ENCODE measurements at places on chromosomes 2 and 18. TPM values are rescaled to one million over a fixed set of nuclear protein-coding genes. Genes with fewer than 3 reads are reported as not detected.
A peak's percentile ranks its signal among the peaks of the same experiment; 100 is the strongest.

DNA sequence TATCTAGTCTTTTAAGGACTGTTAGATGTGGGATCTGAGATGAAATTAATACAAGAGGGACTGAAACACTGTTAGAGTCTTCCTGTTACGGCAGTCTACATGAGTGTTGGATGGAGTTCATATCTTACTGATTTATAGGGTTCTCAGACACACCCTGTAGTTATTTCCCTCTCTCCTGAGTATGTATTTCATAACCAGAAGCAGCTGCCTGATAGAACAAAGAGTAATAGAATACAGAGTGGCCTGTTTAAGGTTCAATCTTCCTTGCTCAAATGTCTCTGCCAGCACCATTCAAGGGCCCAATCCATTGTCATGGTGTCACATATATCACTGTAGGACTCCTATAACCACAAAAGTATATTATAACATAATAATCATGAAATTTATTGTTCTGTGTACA is 1229.1 kb upstream of the ACVR2A start:
- no peak for DNase-seq

GRCh38 chr2:56478027-56478426 is 294.2 kb downstream of the CCDC85A start:
- no peak for DNase-seq

DNA sequence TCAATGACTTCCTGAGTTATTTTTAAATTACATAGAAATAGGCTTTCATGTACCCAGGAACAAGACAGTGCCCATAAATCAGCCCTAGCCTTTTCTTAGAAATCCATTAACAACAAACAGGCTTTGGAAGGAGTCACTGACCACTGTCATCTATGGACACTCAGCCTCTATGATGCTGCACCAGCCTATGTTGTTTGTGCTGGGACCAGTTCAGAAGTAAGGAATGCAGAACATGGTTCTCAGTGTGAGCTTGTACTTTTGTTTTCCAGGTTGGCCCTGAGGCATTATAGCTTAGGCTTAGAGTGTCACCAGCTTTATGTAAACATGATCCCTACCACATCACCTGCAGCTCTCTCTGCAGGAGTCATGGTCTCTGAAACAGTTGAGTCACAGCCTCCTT is 335.7 kb upstream of the CDH7 start:
- peak; percentile 2 for DNase-seq

GRCh38 chr2:84970210-84970867 is 622 bp upstream of the KCMF1 start:
- DNase-seq = peak; percentile 61

GRCh38 chr18:77207540-77207939 is 42.1 kb upstream of the GALR1 start:
- peak; percentile 82 for DNase-seq

DNA sequence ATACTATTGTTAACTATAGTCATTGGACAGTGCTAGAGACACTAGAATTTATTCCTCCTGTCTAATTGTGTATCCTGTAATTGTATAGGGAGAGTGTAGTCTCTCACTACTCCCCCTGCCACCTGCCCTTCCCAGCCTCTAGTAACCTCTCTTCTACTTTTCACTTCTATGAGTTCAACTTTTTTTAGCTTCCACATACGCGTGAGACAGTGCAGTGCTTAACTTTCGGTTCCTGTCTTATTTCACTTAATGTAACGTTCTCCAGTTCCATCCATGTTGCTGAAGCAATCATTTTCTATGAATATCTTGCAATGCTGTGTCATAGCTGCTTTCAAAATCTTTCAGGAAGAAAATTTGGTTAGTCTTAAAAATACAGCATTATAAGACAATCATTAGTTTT is 22.8 kb upstream of the RUFY4 start:
- no peak for DNase-seq

- no peak for DNase-seq
These were observed 9.6 kb downstream of the COL6A3 start for GRCh38 chr2:237404413-237404812.

- peak; percentile 92 for DNase-seq
These were observed 53.4 kb downstream of the LIMS1 start for GRCh38 chr2:108587621-108588020.

GRCh38 chr18:36355511-36355910 is 58.0 kb downstream of the FHOD3 start:
- peak; percentile 65 for DNase-seq

- no peak for DNase-seq
These were observed 528.5 kb upstream of the CRIM1 start for GRCh38 chr2:35827086-35827485.

DNA sequence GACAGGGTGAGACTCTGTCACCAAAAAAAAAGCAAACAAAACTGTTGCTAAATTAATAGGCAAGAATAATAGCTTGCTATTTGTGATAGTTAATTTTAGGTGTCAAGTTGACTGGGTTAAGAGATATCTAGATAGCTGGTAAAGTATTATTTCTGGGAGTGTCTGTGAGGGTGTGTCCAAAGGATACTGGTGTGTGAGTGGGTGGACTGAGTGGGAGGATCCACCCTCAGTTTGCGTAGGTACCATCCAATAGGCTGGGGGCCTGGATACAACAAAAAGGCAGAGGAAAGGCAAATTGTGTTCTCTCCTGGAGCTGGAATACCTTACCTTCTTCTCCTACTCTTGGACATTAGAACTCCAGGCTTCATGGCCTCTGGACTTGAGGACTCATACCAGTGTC is 15.0 kb downstream of the DUSP11 start:
- no peak for DNase-seq

DNA sequence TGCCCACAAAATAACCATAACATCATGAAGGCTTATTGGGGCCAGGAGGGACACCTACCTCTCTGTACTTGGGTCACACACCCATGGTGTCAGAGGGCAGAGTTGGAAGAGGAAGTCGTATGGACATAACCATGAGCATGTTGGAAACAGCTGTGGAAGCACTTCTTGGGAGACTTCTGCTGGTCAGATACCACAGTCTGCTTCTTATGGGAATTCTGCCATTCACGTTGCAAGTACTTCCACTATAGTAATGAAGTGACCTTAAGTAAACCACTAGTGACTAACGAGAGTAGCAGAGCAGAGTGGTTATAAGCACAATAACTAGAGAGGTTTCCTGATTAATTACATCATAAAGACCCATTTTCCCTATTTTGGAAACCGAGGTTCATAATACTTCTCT is 61.1 kb upstream of the TFPI start:
- no peak for DNase-seq

DNA sequence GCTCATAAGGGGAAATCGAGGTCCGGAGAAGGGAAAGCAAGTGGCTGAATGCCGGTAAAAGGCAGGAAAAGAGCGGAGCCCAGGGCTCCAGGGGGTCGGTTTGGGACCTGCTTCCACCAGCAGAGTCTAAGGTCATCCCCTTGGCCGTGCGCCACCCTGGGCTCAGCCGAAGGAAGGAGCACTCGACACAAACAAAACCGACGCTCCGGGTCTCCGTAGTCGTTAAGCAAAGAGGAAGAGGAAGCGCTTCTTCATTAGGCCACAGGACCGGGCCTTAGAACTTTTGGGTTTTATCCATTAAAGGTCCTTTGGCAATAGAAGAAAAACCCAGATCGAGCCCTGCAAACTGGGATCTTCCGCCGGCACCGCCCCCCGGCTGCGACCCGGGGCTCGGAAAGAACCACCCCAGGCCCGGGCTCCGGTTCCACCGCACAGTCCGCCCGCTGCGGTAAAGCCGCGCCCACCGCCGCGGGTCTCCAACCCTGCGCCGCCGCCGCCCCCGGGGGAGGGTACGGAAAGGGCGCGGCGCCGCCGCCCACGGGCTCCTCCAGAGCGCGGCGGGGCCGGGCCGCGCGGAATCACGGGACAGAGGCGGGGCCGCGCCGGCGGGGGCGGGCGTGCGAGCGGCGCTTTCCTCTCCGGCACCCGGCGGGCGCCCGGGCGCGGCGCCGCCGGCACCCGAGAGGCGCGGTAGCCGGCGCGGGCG is at the start of gene TTL:
TTL (plus strand) TSS at position 629 of the 706 bp plus-strand sequence. CDS start 189 bp downstream, outside the sequence.
- peak; percentile 64 for DNase-seq

DNA sequence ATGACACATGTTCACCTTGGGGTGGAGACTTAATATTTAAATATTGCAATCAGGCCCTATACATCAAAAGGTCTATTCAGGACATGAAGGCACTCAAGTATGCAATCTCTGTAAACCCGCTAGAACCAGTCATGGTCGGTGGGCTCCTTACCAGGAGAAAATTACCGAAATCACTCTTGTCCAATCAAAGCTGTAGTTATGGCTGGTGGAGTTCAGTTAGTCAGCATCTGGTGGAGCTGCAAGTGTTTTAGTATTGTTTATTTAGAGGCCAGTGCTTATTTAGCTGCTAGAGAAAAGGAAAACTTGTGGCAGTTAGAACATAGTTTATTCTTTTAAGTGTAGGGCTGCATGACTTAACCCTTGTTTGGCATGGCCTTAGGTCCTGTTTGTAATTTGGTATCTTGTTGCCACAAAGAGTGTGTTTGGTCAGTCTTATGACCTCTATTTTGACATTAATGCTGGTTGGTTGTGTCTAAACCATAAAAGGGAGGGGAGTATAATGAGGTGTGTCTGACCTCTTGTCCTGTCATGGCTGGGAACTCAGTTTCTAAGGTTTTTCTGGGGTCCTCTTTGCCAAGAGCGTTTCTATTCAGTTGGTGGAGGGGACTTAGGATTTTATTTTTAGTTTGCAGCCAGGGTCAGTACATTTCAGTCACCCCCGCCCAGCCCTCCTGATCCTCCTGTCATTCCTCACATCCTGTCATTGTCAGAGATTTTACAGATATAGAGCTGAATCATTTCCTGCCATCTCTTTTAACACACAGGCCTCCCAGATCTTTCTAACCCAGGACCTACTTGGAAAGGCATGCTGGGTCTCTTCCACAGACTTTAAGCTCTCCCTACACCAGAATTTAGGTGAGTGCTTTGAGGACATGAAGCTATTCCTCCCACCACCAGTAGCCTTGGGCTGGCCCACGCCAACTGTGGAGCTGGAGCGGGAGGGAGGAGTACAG is 108.1 kb downstream of the XRCC5 start:
- peak; percentile 93 for DNase-seq

GRCh38 chr2:134199123-134199522 is 54.7 kb upstream of the MGAT5 start:
- DNase-seq = no peak

DNA sequence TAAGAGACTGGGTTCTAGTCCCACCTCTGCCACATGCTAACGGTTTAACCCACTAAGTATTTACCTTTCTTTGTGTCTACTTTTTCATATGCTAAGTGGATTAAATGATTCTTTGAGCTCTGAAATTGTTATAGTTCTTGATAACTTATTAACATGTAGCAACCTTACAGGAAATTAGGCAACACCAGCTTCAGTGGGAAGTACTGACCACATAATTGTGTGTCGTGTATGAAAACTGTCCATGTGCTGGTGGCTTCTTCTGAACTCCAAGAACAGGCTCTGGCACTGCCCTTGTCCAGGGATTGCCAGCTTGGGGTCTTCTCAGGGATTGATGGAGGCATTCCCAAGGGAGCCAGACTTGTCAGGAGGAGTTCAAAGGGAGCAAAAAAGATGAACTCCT is 427.7 kb downstream of the TGIF1 start:
- DNase-seq = no peak

DNA sequence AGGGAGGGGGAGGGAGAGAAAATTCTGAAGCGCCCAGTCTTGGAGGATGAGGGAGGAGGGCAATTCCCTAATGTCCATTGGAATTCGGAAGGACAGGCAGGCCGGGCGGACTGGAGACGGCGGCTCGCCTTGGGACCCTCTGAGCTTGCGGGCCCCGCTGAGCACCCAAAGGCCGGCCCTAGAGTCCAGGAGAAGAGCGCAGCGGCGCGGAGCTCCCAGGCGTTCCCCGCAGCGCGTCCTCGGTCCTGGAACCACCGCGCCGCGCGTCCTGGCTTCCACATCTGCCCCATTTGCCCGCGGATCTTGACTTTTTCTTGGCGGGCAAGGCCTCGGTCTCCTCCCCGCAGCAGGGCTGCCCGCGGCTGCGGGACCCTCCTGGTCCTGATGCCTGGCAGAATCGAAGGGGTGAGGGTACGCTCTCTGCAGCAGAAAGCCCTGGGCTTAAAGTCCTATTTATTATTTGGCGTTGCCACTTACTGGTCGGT is 675 bp upstream of the MLPH start:
- DNase-seq = peak; percentile 39

- DNase-seq = no peak
These were observed 38.7 kb downstream of the CCDC138 start for GRCh38 chr2:108825254-108825653.

The CGREF1 gene
- 0.17 TPM for total RNA-seq

The DCDC2C gene
- not detected for total RNA-seq

The PDK1 gene
- 32.3 TPM for total RNA-seq

The SEMA4F gene
- 7.6 TPM for total RNA-seq

The CHN1 gene
- total RNA-seq = 11.0 TPM

The C2orf80 gene
- total RNA-seq = not detected

The IL1R2 gene
- not detected for total RNA-seq

The FOXD4L1 gene
- total RNA-seq = 0.07 TPM

The XPO1 gene
- total RNA-seq = 210 TPM

The COPS8 gene
- 159 TPM for total RNA-seq

The TCF7L1 gene
- 0.05 TPM for total RNA-seq

The IGFBP5 gene
- total RNA-seq = 677 TPM

The TCF4 gene
- total RNA-seq = 57.2 TPM

The RAB27B gene
- 13.8 TPM for total RNA-seq

Data from M059J (cell line).